ENCODE measurements at places on chromosomes 12 and 14. TPM values are rescaled to one million over a fixed set of nuclear protein-coding genes. Genes with fewer than 3 reads are reported as not detected.

Gene CYP46A1
- total RNA-seq, result 0.82 TPM

GRCh38 chr12:14883686-14884085 lies 2.0 kb downstream of the MGP start:
- no peaks in the 10 kb centered on the region for H3K36me3 ChIP-seq
- H3K27ac ChIP-seq, result peak overlapping the region; percentile 16
- peaks cover 11% of the 10 kb centered on the region for H3K4me1 ChIP-seq
- H3K27me3 ChIP-seq, result no peaks in the 10 kb centered on the region
- peak; percentile 53 for DNase-seq

- no peak overlapping the region for H3K27ac ChIP-seq
- DNase-seq, result no peak
- no peaks in the 10 kb centered on the region for H3K27me3 ChIP-seq
- H3K36me3 ChIP-seq, result no peaks in the 10 kb centered on the region
Measured at GRCh38 chr12:43816168-43816567, 10.1 kb upstream of the TWF1 start.

DNA sequence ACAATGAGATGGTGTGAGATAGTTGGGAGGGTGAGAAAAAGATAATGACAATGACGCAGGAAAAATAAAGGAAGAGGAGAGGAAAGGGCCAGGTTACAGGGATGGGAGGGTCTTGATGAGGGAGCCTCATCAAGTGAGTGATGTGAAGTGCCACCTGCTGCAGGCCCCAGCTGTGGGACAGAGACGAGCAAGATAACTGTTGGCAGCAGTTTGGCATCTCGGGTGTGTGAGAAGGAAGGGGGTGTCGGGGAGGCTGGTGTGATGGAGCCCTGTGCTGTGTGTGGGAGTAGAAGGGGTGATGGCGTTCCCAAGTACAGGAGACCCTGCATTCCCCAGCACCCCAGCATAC lies 11.4 kb upstream of the TAC3 start:
- no peaks in the 10 kb centered on the region for H3K27me3 ChIP-seq
- no peak for DNase-seq

DNA sequence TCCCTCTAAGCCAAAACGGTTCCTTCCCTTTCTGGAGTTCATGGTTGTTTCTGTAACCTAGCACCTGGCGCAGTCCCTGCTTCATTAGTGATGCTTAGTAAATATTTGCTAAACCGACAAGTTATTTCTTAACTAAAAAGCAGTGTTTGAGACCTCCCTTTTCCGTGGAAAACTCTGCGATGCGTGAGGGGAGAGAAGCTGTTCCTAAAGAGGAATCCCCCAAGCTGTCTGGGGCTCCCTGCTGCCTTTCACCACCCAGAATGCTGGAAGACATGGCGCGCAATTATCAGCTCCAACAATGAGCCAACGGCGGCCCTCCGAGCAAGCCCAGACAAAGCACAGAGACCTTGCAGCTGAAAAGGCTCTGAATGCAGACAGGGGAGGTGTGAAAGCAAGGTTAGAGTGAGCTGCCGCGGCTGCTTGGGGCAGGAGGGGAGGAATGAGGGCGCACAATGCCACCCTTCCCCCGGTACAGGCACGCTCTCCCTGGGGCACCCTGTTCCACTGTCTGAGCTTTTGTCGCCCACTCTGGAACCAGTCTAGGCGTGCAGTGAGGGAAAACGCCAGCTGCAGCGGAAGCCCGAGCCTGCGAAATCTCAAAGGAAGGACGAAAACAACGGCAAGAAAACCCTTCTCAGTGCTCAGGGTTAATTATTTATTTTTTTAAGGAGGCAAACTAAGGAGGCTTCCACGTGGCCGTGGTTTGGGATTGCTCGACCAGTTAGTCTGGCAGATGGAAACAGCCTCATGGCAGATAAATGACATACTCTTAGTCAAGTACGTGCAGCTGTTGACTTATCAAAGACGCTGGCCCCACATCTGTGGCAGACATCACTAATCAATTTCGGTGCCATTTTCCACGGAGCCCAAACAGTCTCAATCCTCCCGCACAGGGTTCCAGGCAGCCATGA lies 66.3 kb downstream of the RBM19 start:
- H3K36me3 ChIP-seq, result no peaks in the 10 kb centered on the region
- peak overlapping the region; percentile 25 for H3K4me3 ChIP-seq
- H3K27me3 ChIP-seq, result no peaks in the 10 kb centered on the region
- DNase-seq, result no peak
- peaks cover 5% of the 10 kb centered on the region for H3K4me1 ChIP-seq

DNA sequence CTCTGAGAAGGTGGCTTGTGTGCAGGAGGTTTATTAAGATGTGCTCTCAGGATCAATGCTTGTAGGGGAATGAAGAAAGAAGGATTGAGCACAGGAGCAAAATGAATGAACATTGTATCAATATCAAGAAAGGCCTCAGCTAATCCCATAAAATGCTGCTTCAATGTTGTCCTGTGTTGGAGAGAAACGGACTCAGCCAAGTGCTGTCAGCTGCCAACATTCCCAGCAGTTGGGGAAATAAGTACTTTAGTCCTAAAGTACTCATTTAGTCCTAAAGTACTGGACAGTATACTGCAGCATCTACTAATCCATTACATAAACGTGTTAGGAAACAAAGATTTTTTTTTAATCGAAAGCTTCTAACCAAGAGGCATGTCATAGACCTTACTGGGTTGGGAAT lies 255.9 kb downstream of the SEC23A start:
- H3K36me3 ChIP-seq, result no peaks in the 10 kb centered on the region
- no peaks in the 10 kb centered on the region for H3K4me1 ChIP-seq
- no peak for DNase-seq

- DNase-seq, result peak; percentile 81
- peak overlapping the region; percentile 77 for H3K4me3 ChIP-seq
- no peaks in the 10 kb centered on the region for H3K27me3 ChIP-seq
- H3K4me1 ChIP-seq, result no peaks in the 10 kb centered on the region
- no peaks in the 10 kb centered on the region for H3K36me3 ChIP-seq
Measured at GRCh38 chr12:9064815-9065606, 50.7 kb downstream of the A2M start.
